Spinal cord (tissue), 10 donors: ENCODE measurements at places on chromosomes 2 and 18.
A peak's percentile ranks its signal among the peaks of the same experiment; 100 is the strongest.

DNA sequence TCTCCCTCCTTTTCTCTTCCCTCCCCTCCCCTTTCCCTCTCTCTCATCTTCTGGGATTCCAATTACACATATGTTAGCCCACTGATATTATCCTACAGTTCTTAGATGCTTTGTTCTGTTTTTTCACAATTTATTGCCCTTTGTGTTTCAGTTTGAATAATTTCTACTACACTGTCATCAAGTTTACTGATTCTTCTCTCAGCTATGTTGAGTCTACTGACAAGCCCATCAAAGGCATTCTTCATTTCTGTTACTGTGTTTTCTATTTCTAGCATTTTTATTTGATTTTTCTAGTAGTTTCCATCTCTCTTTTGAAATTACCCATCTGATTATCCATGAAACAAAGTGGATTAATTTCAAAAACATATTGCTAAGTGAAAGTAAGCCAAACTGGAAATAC, 219.6 kb downstream of the TNS1 start:
- DNase-seq, result no peak

DNA sequence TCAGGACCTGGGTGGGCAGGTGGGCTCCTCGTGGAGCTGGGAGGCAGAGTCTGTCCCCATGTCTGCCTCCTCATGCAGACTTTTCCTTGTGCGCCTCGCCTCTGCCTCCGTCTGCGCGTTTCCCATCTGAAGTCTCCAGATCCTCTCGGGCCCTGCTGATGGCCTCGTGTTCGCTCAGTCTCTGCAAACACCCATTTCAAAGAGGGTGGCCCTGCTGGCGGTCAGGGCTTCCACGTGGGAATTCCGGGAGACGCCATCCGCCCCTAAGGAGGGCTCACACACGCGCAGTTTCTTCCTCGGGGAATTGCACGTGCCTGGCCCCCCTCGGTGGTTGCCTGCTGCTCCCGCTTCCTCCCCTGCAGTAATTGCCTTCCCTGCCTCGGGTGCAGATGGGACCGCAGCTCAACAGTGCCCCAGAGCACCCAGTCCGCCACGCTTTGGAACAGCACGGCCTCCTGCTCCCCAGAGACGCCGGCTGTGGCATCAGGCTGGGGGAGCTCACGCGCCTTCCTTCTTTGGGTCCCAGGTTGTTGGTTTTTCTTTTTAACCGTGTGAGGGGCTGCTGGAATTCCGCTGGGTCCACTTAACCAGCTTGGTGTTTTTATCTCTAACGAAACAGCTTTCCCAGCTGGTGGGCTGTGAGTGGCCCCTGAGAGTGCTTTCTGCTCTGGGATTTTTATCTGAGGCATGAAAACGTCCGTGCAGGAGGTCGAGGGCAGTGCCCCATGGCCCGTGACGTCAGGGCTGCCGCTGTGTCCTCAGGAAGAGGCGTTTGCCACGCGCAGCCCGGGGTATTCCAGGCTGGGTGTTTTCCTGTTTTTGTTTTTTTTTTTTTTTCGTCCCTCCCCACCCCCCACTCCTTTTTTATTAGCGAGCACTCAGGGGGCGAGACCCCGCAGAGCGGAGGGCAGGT, 16.1 kb downstream of the NFATC1 start:
- DNase-seq, result no peak

- no peak for DNase-seq
Observed at GRCh38 chr2:231795525-231796327, 9.5 kb downstream of the COPS7B start.

GRCh38 chr18:48623468-48624235, 84.8 kb downstream of the CTIF start:
- no peak for DNase-seq

DNA sequence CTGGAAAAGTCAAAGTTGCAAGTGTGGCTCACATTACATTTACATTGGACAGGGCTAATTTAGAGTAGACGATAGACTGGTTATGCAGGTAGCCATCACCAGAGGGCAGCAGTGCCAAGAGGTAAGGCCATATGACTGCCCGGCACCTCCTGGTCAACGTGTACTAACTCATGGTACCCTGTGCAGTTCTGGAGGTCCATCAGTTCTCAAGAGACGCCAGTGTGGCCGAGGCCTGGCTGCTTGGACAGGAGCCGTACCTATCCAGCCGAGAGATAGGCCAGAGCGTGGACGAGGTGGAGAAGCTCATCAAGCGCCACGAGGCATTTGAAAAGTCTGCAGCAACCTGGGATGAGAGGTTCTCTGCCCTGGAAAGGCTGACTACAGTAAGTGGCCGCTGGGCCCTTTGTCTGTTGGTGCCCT, 65.8 kb upstream of the EML6 start:
- no peak for DNase-seq

DNA sequence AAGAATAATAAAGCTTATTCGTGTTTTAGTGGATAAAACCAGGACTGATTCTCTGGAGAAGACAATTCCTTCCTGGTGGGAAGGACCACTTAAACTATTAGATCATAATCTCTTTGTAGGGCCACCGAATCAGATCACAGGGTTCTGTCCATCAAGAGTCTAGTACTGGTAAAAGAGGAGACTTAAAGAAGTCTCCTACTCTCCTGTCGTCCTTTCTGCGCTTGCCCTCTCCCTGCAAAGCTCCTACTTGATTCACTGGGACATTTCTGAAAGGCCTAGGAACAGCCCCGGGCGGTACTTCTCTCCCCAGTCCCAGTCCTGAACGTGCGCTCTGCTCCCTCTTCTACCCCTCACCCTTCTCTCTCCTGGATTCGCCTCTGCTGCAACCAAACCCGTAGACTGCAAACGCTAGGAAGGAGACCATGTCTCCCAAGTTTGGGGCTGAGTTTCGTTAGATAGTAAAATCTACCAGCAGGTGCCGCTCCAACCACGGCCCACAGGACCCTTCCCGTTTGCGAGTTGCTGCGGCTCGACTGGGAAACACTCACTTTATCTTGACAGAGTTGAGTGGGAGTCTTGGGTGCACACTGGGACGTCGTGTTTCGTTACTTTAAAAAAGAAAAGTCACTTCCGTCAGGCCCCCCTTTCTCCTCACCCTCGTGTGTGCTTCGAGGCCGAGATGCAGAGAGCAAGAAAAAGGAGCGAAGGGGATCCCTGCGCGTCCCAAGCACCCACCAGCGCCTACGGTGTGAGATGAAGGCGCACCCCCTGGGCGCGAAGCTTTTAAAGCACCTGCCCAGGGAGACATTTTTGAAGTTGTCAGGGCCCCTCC, 923 bp downstream of the FIGLA start:
- DNase-seq, result no peak

- DNase-seq, result no peak
Observed at GRCh38 chr2:130805613-130806012, 31.1 kb upstream of the ARHGEF4 start.

DNA sequence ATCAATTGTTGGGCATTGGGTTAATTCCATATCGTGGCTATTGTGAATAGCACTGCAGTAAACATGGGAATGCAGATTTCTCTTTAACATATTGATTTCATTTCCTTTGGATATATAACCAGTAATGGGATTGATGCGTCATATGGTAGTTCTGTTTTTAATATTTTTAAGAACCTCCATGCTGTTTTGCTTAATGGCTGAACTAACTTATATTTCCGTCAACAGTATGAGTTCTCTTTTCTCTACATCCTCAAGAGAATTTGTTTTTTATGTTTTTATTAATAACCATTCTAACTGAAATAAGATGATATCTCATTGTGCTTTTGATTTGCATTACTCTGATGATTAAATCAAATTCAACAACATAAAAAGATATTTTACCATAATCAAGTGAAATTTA, 228.5 kb upstream of the FSIP2 start:
- no peak for DNase-seq

- DNase-seq, result no peak
Observed at GRCh38 chr2:199606193-199606780, 148.5 kb upstream of the SATB2 start.

DNA sequence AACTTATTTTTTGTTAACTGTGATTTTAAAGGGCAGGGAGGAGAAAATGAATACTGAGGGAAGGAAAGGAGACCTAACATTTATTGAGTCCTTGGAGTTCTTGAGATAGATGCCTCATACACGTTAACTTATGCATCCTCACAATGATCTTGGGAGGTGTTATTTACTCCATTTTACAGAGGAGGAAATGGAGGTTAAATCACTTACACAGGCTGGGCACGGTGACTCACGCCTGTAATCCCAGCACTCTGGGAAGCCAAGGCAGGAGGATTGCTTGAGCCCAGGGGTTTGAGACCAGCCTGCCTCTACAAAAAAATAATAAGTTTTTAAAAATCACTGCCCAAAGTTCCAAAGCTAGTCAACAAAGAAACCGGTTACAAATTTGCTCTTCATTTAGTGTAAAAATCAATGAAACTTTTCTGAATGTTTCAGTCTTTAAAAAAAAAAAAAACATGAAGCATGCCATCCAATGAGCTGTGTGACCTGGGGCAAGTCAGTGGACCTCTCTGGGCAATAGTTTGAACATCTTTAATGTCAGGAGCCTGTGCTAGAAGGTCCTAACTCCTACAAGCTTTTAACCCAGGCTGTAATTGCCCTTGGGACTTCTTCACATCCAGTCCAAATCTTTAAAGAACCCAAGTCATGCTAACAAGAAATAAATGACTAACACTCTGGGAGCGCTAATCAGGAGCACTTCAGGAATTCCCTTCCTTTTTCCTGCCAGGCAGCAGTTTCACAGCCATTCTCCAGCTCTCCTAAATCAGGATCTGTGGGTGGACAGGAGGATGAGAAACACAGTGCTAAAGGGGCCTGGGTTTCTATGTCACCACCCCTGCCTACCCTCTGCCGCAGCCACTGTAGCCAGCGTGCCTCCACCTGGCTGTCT, 176.4 kb downstream of the TMEM247 start:
- no peak for DNase-seq

GRCh38 chr2:10064932-10065772, 15.1 kb downstream of the CYS1 start:
- no peak for DNase-seq

- DNase-seq, result no peak
Observed at GRCh38 chr18:36728345-36728744, 100.5 kb downstream of the TPGS2 start.

- DNase-seq, result no peak
Observed at GRCh38 chr2:241041589-241042158, 43.3 kb downstream of the SNED1 start.

DNA sequence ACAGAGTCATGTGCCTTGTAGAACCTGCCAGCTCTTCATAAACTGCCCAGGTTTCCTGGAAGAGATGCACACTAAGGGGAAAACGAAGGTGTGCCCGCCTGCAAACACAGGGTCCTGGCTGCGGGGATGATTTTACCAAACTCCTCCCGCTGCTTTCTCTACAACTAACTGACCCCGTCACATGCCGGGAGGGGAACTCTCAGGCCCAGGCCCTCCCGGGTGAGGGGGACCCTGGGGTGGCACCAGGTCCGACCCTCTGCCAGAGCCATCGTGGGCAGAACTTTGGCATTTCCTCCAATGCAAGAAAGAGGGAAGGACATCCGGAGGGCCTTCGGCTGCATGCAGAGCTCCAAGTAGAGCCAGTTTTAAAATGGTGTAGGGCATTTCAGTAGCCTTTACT, 28.6 kb downstream of the CAPN13 start:
- DNase-seq, result no peak

DNA sequence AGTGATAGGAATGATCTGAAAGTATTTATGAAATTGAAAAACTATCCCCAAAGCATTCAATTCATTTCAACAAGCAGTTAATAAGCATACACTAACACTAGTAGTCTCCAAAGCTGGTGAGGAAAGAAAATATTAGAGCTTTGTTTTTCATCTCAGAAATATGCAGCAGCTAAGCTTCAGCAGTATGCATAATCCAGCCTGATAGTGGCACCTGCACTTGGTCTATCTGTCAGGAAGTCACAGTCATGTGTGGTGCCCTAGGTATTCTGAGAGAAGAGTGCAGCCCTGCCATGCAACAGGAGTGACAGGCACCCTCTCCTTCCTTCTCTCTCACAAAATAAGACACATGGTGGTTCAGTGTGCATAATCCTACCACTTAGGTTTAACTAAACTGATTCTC, 158.8 kb downstream of the DYM start:
- no peak for DNase-seq

GRCh38 chr2:24821433-24821891, 28.2 kb downstream of the CENPO start:
- no peak for DNase-seq

- DNase-seq, result no peak
Observed at GRCh38 chr2:70767079-70767698, 811 bp downstream of the ADD2 start.

- no peak for DNase-seq
Observed at GRCh38 chr2:97999536-97999935, 3.8 kb upstream of the TMEM131 start.

GRCh38 chr2:1817256-1818051, 73.1 kb upstream of the PXDN start:
- peak; percentile 40 for DNase-seq

GRCh38 chr2:10301941-10302478, 694 bp upstream of the HPCAL1 start:
- peak; percentile 75 for DNase-seq

- DNase-seq, result no peak
Observed at GRCh38 chr18:6795307-6795706, 65.8 kb downstream of the ARHGAP28 start.

- no peak for DNase-seq
Observed at GRCh38 chr18:80191907-80192652, 55.2 kb downstream of the PARD6G start.

DNA sequence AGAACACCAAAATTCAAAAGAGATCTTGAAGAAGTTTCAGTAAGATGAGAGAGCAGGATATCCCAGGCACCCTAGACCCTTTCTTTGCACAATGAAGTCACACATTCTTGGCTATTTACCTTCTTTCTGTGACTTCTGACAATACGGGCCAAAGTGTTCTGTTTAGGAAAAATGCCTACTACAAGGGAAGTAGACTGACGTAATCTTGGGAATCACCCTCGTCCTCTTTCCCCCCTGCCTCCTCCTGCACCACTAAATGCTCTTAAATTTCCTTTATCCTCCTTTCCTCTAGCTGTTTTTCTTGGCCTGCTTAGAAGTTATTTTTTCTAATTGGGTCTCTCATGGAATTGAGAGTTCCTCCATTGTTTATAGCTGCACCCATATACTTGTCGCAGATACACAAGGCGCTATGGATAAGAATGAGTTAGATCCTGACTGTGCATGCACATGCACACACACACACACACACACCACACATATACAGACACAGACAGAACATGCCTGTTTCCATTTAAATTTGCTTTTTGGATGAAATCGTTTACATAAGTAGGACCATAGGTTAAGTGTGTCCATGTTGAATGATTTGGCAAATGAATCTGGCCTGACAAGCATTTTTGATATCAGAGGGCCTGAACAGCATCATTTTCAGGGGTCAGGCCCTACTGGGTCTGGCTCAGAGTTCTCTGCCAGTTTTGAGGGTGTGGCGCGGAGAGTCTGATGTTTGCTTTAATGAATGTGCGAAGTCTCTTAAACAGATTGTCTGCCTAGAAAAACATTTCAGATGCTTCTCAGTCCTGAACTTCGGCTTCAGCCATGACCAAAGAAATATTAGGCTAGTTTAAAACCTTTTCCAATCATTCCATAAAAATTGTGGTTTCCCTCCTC, 131.9 kb upstream of the NT5C1B start:
- DNase-seq, result no peak
